ENCODE measurements at places on chromosomes 2 and 18.

- no peak for DNase-seq
Observed at GRCh38 chr18:13257361-13257980, 38.9 kb downstream of the LDLRAD4 start.

DNA sequence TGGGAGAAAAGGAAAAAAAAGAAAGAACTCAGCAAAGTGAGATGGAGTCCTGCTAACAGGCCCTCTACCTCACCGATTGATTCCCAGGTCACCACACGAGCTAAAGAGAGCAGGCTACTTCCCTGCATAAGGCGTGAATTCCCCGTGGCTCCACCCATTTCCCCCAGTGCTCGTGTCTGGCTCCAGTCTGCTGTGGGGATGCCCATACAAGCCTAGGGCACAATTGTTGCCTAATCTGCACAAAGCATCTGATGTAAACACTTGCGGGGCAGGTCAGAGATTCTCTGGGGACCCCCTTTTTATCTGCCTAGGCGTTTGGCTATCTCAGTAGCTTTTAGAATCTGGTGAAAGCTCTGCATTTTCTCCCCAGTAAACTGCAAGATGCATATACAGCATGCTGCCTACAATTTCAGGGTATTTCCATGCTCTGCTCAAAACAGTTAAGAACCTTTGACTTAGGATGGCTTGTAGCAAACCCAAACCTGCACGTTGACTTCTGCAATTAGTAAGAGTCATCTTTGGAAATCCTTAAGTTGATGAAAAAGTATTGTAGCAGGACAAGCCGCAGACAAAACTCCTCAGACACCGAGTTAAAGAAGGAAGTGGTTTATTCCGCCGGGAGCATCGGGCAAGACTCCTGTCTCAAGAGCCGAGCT lies 34.8 kb downstream of the MYO3B start:
- DNase-seq: no peak

DNA sequence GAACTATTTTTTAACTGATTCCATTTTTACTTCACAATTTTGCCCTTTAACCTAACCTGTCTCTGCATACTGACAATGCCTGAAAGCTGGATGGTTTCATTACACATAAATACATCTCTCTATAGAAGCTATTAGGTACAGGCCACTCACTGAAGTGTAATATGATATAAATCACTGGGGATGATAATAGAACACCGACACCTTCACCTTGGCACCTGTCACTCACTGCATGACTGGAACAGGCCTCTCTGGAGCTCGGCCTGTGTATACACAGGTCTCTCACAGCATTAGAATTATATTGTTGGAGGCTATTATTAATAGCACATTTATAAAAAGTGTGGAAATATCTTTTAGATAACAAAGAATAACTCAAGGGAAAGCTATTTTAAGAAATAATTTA lies 138.2 kb downstream of the TMEM131 start:
- no peak for DNase-seq

GRCh38 chr2:220835583-220835982 lies 736.5 kb downstream of the EPHA4 start:
- no peak for DNase-seq

DNA sequence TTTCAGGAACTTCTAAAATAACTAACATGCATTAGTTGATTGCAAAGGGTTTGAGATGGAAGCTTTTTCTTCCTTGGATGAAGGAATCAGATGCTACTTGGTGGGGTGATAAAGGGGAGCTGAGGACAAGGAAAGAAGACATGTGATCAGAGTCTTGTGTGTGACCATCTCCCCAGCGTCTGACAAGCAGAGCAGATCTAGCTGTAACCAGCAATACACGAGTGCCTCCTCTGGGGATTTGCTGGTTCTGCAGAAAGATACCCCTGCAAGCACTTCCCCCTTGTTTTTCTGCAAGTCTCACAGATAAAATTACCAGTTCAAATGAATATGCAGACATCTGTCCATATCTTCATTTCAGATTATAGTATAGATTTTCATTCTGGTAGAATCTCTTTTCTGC lies 2.7 kb downstream of the CDH7 start:
- DNase-seq: no peak

GRCh38 chr2:42087137-42087856 lies 39.5 kb downstream of the PKDCC start:
- DNase-seq: no peak

- no peak for DNase-seq
Observed at GRCh38 chr2:120566331-120567035, 169.2 kb upstream of the GLI2 start.

DNA sequence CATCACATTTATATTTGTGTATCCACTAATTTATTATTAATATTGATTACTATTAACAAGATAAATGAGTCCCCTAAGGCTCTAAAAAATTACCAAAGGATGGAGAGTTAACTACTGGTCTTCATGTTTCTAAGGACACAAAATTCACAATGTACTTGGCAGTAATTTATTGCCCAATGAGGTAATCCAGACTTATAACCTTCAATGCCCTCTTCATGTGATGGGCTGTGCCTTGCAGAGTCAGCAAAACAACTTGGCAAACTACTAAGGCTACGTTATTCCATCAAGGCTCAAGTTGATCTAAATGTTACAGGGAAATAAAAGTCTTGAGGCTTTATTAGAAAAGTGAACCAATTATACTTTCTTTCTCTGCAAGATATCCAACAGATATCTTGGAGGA lies 804.9 kb upstream of the NXPH2 start:
- DNase-seq: no peak

- DNase-seq: no peak
Observed at GRCh38 chr2:38039121-38039910, 36.6 kb downstream of the CYP1B1 start.

All from CD4-positive, alpha-beta T cell treated with Interleukin-15 for 4 hours (primary cell).